ENCODE measurements at places on chromosomes 1 and 21.

DNA sequence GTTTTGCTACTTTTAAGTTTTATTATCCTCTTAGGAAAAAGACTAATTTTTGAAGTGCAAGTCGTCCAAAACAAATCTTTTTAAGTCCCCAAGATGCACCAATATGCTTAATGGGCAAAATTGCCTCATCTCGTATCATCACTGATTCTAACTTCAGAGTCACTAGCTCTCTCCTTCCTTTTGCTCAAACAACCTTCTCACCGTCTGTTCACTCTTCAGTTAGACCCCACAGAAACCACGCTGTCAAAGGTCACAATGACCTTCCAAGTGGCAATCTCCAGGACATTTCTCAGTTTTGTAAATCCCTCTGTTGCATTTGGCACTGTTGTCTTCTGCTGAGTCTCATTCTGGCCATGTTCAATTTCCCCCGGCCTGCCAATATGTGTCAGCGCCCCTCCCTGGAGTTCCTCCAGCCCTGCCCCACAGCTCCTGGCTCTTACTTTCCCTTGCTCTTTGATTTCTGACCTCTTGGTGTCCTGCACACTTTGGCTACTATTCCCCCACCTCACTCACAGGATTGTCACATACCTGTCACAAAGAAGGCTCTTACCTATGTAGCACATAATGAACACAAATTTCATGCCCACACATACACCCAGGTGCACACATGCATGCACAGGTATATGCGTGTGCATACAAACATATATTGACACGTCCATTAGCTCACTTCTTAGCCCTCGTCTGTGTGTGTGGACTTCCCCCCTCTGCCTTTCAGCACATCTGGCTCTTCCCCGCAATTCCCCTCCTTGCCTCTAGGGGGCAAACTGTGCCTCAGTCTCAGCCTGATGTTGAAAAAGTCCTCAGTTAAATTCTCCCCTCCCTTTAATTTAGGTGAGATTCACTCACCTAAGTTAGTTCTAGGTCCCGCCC lies 354.0 kb upstream of the DUSP10 start:
- no peak for DNase-seq

- no peak for DNase-seq
Measured at GRCh38 chr1:183911285-183911684, 106.4 kb downstream of the RGL1 start.

DNA sequence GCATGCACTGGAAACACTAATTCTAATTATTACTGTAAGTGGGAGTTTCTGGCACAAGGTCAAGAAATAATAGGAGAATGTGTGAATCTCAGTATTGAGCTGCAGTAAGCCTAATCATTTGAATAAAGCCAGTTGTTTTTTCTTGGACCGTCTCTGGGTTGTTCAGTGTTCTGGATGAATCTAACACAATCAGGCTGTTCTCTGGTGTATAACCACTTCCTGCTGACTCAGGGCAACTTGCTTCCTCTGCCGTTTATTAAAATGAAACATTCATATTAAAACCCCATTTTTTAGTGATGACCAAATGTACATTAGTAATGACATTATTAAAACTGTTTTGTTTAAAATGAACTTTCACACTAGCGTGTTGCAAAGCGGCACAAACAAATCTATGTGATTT lies 273.1 kb upstream of the SNX7 start:
- no peak for DNase-seq

DNA sequence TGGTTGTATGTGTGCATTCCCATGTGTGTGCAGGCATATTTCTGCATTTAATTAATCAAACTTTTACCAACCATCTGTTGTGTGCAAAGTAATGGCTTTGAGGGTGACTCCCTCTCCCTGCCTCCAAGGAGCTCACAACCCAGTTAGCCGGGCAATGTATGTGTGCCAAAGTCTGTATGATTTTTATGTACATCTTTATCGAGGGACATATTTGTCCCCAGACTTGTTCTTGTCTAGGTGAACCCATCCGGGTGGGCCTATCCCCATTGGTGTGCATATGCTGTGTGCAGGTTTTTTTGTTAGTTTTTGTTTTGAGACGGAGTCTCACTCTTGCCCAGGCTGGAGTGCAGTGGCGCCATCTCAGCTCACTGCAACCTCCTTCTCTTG lies 1.8 kb downstream of the SYTL1 start:
- no peak for DNase-seq

DNA sequence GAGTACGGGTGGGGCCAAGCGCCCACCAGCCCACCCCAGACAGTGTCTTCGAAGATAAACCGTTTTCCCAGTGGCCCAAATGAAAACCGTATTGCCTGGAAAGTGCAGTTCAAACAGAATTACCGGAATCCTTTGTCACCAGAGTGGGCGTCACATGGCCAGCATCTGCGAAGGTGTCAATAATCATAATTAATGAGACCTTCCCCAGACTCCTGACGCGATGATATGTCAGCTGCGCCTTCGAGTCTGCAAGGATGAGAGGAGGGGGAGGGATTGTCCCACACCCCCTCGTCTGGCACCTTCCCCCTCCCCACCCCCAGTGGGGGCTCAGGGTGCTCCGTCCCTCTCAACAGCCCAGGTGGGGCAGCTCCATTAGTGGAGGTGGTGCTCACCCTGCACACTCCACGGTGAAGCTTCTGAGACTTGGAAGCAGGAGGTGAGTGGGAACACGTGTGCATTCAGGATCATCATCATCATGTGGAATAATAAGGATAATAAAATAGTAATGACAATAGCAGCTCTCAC lies 215.1 kb downstream of the PTPRU start:
- no peak for DNase-seq

All from right renal cortex interstitium (tissue), 3 donors.